Activated CD4-positive, alpha-beta T cell treated with anti-CD3 and anti-CD28 coated beads for 4 hours (primary cell): ENCODE measurements at places on chromosomes 2 and 18.
A peak's percentile ranks its signal among the peaks of the same experiment; 100 is the strongest.

DNA sequence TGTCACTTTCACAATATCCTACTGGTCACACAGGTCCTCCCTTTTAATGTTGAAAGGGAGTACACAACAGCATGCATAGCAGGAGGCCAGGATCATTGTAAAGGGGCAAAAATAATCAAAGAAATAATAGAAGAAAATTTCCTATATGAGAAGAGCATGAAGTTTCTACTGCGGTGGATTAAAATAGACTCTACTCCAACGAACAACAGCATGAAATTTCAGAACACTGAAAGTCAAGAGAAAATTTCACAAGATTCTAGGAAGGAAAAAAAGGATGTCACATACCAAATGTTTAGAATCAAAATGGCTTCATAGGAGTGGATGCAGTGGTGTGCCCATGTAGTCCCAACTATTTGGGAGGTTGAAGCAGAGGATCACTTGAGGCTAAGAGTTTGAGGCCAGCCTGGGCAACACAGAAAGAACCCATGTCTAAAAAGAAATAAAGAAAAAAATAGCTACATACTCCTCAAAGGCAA is 72.0 kb upstream of the EPAS1 start:
- DNase-seq = no peak

DNA sequence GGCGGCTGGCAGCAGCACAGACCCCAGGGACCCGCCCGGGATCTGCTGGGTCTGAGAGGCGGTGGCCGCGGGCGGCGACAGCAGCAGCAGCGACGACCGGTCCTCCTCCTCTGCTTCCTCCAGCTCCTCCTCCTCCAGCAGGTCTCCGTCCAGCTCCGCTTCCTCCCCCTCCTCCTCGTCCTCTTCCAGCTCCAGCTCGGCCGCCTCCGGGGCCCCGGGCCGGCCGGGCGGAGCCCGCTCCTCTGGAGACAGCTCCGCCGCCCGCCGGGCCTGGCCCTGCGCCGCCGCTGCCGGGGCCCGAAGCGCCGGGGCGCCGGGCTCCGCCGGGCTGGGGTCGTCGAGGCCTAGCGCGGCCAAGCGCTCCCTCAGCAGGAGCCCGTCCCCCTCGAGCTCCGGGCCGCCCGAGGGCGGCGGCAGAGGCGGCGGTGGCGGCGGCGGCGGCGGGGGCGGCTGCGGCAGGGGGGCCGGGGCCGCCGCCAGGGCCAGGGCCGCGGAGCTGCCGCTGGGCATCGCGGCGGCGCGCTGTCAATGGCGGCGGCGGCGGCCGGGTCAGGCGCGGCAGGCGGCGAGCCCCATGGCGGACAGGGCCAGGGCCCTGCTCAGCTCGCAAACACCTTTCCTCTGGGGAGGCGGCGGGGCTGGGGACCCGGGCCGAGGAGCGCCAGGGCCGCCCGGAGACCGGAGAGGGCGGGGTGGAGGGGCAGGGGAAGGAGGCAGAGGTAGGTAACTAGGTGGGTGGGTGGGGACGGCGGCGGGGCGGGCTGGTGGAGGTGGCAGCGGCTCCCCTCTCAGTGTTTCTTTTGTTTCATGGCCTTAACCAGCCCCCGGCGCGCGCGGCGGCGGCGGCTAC is 445 bp downstream of the MEX3C start:
- peak; percentile 32 for DNase-seq

DNA sequence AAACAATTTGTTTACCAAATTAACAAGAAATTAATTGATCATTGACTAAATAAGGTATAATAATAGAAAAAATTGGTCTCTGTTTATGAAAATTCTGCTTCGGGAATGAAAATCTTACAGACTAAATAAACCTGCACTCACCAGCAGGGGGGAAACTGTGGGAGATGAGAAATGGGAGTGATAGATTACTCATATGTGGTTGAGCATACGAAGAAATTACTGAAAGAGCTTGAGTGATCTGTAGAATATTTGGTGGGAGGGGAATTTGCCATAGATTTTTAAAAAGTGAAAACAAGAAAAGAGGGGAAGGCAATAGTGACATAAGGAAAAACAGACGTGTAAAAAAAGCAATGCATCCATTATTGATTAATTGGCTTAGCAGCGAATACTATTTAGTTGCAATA is 2.2 kb downstream of the HMSD start:
- no peak for DNase-seq

- DNase-seq = no peak
These were observed 48.4 kb upstream of the ANKRD44 start for GRCh38 chr2:197358931-197359330.

DNA sequence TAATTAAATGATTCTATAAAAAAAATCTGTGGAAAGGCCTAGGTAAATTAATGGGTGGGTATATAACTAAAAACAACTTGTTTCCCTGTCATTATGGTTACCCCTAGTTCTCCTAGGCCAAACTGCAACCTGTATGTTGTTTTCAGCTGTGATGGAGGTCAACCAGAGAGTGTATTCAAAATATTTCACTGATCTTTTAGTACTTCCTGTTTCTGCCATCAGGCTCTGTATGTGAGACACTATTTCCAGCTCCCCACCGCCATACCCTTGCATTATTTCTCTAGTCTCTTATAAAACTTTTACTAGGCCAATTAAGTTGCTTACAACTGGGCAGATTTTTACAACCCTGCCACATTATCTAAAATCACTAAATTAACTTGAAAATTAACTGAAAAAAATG is 21.0 kb upstream of the CDKL4 start:
- DNase-seq = no peak

- no peak for DNase-seq
These were observed 184.0 kb downstream of the KCNE4 start for GRCh38 chr2:223235986-223236385.

GRCh38 chr2:86672027-86672545 is 48.0 kb upstream of the RMND5A start:
- DNase-seq = no peak

GRCh38 chr2:182064019-182064778 is 78.5 kb downstream of the PPP1R1C start:
- DNase-seq = no peak

GRCh38 chr18:36273347-36273746 is 24.2 kb upstream of the FHOD3 start:
- DNase-seq = no peak

DNA sequence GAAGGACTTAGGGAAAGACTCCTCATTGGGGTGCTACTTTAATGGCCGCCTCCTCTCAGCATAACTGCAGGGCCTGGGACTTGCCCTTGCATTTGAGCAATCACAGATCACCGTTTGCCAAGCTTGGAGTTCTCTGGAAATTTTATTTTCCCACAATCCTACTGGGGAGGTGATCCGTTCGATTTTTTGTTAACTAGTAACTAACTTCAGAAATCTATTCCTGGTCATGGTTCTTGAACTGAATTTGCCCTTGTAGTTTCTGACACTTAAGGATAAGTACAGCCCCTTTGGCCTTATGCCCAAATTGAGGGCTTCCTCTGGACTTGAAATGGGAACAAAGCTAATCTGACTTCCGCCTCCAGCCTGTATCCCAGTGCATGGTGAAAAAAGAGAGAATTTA is 60.5 kb upstream of the ST3GAL5 start:
- no peak for DNase-seq

DNA sequence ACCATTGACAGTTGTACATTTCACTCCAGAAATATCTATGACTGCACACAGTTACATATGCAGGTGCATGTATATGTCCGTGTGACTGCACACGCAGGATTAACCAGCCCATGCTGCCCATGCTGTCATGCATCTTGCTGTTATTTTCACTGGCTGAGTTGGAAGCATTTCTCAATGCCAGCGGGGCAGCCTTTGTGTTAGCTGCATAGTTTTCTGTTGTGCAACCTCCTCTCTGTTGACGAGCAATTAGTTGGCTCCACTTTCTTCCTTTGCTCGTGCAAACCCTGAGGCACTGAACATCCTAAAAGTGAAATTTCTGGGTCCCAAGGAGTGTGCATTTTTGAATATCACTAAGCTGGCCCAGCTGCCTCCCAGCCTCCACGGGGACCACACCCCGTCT is 133.4 kb upstream of the GLI2 start:
- no peak for DNase-seq

DNA sequence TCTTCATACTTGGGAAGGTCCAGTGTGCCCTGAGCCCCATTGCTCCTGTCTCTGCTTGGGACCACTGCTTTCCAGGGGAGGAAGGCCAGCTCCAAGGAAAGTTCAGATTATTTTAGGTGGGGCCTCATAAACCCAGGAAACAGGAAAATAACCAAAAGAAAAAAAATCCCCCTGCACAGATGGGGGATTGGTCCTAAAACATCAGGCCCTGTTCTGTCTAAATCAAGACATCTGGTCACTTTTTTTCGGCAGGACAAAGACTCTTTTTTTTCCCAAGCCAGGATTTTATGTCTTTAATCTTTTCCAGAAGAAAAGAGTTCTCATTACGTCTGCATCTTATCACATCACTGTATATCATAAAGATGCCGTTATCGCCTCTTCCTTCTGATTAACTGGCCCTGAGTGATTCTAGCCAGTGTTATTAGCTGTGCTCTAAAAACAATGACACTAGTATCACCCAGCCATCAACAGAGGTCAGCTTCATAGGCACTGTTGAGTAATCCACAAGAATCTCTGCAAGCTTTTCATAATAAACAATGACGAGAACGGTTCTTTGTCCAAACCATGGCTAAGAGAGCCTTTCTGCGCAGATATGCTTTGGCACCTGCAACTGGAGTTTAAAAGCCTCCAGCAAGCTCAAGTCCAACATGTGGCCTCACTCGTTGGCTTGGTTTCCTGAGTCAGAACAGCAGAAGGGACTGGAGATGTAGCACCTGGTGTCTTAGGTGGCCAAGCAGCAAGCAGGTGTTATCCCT is 138.2 kb downstream of the VAPA start:
- no peak for DNase-seq

- DNase-seq = peak; percentile 47
These were observed 105.6 kb upstream of the CD302 start for GRCh38 chr2:159903443-159904126.

GRCh38 chr18:22847867-22848451 is 85.2 kb upstream of the RBBP8 start:
- DNase-seq = no peak

DNA sequence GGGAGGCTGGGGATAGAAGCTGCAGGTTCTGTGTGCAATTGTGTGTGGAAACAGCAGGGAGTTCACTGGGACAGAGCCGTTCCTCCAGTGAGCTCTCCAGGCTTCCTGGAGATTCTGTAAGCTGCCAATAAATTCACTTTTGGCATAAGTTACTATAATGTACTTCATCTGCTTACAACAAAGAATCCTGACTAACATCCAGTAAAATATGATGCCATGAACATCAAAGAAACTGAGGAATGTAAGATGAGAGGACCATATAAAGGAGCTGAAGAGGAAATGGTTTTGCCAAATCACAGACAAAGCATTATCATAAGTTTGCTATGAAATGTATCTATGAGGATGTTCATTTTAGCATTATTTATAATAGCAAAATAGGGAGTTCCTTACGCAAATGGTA is 175.3 kb downstream of the KCNE4 start:
- no peak for DNase-seq

GRCh38 chr2:64992990-64993389 is 3.8 kb downstream of the SLC1A4 start:
- no peak for DNase-seq

- DNase-seq = no peak
These were observed 301.5 kb upstream of the TFPI start for GRCh38 chr2:187855689-187856088.

- DNase-seq = no peak
These were observed 45.8 kb downstream of the GALNT13 start for GRCh38 chr2:153917570-153917969.

DNA sequence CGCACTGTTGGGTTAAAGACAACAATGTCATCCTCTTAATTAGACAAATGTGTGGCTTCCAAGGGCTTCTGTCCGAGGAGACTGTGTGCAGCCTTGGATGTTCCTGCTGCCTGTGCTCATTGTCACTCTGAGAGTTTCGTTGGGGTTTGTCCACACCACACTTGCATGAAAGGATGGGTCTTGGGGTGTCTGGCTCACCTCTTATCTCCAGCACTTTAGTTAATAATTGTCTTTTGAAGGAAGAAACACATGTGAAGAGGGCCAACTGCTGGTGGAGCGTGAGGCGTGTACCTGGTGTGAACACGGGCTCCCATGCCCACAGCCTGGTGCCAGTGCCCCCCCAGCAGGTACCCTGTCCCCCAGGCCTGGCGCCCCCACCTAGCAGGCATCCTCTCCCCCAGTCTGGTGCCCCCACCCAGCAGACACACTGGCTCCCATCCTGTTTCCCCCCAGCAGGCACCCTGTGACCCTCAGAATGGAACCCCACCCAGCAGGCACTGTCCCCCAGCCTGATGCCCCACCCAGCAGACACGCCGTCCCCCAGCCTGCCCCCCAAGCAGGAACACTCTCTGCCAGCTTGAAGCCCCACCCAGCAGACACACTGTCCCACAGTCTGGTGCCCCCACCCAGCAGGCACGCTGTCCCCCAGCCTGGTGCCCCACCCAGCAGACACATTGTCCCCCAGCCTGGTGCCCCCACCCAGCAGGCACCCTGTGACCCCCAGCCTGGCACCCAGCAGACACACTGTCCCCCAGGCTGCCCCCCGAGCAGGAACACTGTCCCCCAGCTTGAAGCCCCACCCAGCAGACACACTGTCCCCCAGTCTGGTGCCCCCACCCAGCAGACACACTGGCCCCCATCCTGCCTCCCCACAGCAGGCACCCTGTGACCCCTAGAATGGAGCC is 96.3 kb upstream of the TMEM18 start:
- no peak for DNase-seq

DNA sequence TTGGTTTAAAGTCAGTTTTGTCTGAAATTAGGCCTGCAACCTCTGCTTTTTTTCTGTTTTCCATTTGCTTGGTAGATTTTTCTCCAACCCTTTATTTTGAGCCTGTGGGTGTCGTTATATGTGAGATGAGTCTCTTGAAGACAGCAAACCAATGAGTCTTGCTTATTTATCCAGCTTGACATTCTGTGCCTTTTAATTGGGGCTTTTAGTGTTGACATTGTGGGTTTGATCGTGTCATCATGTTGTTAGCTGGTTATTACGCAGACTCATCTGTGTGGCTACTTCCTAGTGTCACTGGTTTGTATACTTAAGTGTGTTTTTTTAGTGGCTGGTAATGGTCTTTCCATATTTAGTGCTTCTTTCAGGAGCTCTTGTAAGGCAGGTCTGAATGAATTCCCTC is 18.8 kb downstream of the TMEM87B start:
- DNase-seq = no peak

DNA sequence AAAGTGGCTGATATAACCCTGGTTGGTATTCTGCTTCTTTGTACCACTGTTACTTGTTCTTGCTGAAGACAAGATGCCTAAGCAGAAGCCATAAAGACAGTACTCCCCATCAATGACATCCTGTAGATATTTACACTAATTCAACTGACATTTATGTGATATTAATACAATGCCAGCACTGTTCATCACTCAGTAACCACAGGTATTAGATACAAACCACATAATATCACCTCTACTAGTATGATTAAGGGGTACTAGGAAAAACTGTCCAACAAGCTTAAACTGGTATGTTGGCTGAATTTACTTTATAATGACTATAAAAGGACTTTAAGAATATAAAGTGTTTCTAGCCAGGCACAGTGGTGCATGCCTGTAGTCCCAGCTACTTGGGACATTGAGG is 65.8 kb downstream of the RTN4 start:
- DNase-seq = no peak

- DNase-seq = no peak
These were observed 559.3 kb upstream of the PIK3C3 start for GRCh38 chr18:41395695-41396094.
